ENCODE measurements at places on chromosomes 1 and 21. TPM values are rescaled to one million over a fixed set of nuclear protein-coding genes. Genes with fewer than 3 reads are reported as not detected.

- no peak for DNase-seq
Measured at GRCh38 chr1:116851846-116852245, 57.9 kb upstream of the PTGFRN start.

- DNase-seq = no peak
Measured at GRCh38 chr1:193850745-193851144, 664.3 kb upstream of the B3GALT2 start.

- no peak for DNase-seq
Measured at GRCh38 chr1:36520771-36521420, 38.2 kb upstream of the CSF3R start.

DNA sequence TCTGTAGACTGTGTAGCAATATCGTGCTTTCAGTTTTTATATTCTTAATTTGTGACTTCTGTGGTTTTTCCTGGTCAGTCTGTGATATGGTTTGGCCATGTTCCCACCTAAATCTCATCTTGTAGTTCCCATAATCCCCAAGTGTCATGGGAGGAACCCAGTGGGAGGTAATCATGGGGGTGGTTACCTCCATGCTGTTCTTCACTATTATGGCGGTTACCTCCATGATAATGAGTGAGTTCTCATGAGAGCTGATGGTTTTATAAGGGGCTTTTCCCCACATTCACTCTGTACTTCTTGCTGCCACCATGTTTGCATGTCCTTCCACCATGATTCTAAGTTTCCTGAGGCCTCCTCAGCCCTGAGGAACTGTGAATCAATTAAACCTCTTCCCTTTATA, 169.8 kb downstream of the LEPR start:
- DNase-seq = no peak

- no peak for DNase-seq
Measured at GRCh38 chr1:228944935-228945371, 209.7 kb downstream of the RHOU start.

DNA sequence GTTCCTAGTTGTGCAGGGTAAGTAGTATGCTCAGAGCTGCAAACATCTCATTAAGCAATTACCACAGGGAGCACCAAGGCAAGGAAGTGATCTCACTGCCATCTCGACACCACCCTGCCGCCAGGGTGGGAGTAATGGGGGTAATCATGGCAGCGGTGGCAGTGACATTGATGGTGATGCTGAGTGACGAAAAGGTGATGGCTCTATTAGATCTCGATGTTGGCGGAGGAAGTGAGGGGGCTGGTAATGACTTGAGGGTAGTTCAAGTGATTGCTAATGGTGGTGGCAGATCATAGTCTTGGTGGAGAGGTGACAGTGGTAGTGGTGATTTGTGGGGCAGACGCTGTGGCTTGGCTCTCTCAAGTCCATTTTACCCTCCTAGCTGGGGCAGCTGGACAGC, 25.4 kb upstream of the TENT5B start:
- no peak for DNase-seq

DNA sequence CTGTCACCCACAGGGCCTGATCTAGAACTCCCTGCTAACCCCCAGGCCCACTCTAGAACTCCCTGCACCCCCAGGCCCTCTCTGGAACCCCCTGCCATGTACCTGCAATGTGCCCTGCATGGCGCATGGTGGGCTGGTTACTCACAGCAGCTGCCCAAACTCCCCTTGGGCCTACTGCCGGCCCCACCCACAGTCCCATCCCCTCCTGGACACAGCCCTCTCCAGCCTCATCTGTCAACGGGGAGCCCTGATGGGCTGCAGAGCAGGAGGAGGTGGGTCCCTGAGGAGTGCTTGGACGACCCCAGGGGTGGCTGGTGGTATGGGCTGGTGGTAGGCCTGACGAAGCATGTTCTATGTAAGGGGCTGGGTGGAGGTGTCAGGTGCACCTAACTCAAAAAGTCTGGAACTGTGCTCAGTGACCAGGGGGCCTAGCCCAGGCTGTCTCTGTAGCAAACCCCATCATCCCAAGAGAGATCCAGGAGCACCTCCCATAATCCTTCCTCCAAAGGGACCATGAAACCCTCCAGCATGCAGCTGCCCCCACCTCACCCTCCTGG, 19.0 kb upstream of the PRSS38 start:
- no peak for DNase-seq

DNA sequence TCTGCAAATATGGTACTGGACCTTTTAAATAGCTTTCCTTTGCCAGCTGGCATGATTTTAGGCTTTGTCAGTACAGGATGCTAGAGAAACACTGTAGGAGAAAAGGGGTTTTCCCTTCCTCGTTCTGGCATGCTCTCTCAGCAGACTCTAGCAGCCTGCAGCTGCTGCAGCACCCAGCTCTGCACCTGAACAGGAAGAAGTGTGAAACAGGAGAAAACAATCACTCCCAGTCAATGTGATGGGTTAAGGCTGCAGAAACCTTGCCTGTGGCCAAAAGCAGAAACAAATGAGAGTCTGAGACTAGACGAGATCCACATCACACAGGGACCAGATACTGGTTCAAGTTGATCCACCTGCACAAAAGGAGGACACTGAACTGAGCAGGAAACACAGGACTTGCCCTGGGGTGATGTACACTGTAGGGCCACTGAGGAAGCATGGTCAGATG, 21.2 kb downstream of the OVGP1 start:
- DNase-seq = peak; percentile 1

GRCh38 chr1:88731475-88732269, 47.6 kb downstream of the PKN2 start:
- peak; percentile 83 for DNase-seq

The PTPN7 gene
- not detected for total RNA-seq

The CHD5 gene
- total RNA-seq = 12.0 TPM

The SH3BGR gene
- 2.2 TPM for total RNA-seq
